ENCODE measurements at places on chromosomes 5 and 9.

GRCh38 chr5:2140501-2141175 is 257.9 kb upstream of the IRX4 start:
- no peak for DNase-seq
- no peak overlapping the region for H3K4me3 ChIP-seq
- peaks cover 37% of the 10 kb centered on the region for H3K27me3 ChIP-seq
- H3K36me3 ChIP-seq: no peaks in the 10 kb centered on the region
- no peak overlapping the region for H3K27ac ChIP-seq
- no peaks in the 10 kb centered on the region for H3K4me1 ChIP-seq

DNA sequence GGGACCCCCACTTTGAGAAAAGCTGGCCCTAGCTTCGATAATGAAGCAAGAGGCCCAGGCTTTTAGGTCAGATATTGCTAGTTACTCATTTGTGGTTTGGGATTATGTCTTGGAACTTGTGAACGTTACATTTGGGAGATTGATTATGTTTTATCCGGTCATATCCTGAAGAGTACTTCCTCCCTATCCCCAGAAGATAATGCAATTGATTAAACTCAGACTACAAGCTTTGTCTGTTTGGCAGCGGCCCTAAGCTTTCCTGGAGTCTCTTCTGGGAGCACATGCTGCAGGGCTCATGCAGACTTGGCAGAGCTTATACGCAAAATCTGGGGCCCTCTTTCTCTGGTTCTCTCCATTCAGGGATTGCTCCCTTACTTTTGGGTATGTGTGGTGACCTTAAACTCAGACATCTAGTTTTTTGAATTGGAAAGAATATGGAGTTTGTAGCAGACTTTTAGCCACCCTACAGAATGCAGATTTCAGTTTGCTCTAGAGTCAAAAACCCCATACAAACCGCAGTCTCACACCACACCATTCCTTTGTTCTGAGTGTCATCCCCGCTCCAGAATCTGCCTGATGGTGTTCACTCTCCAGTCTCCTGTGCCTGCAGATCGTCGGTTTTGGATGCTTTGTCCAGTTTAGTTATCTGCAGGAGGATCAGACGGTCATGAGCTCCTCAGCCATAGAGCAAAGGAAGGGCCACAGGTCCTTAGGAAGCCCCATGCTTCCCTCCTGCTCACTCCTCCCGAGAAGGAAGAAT is 449.5 kb upstream of the TRPC7 start:
- no peak overlapping the region for H3K4me3 ChIP-seq
- H3K36me3 ChIP-seq: no peaks in the 10 kb centered on the region

DNA sequence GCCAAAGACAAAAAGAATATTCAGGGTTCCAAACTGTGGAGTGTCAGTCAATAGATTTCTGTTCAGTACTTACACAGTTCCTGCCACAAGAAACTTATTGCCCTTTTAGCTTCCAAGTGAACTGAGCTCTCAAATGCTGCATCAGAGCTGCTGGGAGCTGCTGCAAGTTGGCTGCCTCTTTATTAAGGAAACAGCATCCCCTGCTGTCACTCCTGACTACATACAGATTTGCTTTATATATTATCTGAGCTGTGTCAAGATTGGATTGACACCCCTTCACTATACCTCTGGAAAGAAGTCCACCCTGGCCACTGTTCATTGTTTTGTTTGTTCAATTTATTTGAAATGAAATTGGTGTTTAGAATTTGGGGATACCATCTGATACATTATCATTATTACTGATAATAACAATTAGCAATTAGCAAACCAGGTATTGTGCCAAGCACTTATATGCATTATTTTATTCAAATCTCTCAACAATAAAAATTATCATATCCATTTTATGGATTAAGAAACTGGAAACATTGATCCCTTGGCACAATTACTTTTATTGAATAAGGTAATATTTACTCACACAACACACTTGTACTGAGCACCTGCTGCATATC is 16.4 kb upstream of the C5orf58 start:
- H3K27me3 ChIP-seq: no peaks in the 10 kb centered on the region
- no peak overlapping the region for H3K27ac ChIP-seq
- H3K4me1 ChIP-seq: peaks cover 18% of the 10 kb centered on the region

GRCh38 chr5:161369022-161369421 is 177.5 kb downstream of the GABRB2 start:
- no peak overlapping the region for H3K27ac ChIP-seq
- H3K4me1 ChIP-seq: no peaks in the 10 kb centered on the region
- no peak overlapping the region for H3K4me3 ChIP-seq
- H3K36me3 ChIP-seq: no peaks in the 10 kb centered on the region
- H3K27me3 ChIP-seq: no peaks in the 10 kb centered on the region
